Endothelial cell of umbilical vein (primary cell): ENCODE measurements at places on chromosomes 3 and 15. TPM values are rescaled to one million over a fixed set of nuclear protein-coding genes. Genes with fewer than 3 reads are reported as not detected.
A peak's percentile ranks its signal among the peaks of the same experiment; 100 is the strongest.

GRCh38 chr3:57956119-57956832, 51.9 kb upstream of the FLNB start:
- peak overlapping the region; percentile 74 for H3K27ac ChIP-seq
- H3K27me3 ChIP-seq: no peaks in the 10 kb centered on the region
- no peak overlapping the region for H3K4me3 ChIP-seq

GRCh38 chr3:134697830-134698689, 47.2 kb upstream of the KY start:
- H3K4me1 ChIP-seq: no peaks in the 10 kb centered on the region
- H3K4me3 ChIP-seq: no peak overlapping the region
- no peak overlapping the region for H3K27ac ChIP-seq
- H3K36me3 ChIP-seq: no peaks in the 10 kb centered on the region

- no peak overlapping the region for H3K27ac ChIP-seq
- DNase-seq: no peak
- peaks cover 8% of the 10 kb centered on the region for H3K36me3 ChIP-seq
Measured at GRCh38 chr3:146227486-146227885, 23.4 kb downstream of the PLSCR4 start.

DNA sequence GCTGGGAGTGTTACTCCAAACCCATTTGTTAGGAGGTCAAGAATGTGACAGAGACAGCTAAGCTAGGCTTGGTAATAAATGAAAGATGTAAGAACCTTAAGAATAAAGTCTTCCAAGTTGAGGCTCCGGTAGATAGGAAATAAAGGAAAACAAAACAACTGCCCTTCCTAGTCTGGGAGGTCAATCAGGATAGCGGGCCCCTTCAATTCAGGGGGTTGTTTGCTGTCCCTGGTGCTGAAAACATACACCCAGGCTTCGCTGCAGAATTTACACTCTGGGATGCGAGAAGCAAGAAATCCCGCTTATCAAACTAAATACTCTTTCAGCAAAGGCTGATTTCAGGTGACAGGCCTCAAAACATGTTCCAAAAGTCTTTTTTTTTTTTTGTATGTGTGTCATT, 393.4 kb downstream of the NTRK3 start:
- DNase-seq: no peak
- no peak overlapping the region for H3K27ac ChIP-seq
- no peak overlapping the region for H3K4me3 ChIP-seq
- H3K27me3 ChIP-seq: no peaks in the 10 kb centered on the region
- H3K4me1 ChIP-seq: no peaks in the 10 kb centered on the region
- no peaks in the 10 kb centered on the region for H3K36me3 ChIP-seq

DNA sequence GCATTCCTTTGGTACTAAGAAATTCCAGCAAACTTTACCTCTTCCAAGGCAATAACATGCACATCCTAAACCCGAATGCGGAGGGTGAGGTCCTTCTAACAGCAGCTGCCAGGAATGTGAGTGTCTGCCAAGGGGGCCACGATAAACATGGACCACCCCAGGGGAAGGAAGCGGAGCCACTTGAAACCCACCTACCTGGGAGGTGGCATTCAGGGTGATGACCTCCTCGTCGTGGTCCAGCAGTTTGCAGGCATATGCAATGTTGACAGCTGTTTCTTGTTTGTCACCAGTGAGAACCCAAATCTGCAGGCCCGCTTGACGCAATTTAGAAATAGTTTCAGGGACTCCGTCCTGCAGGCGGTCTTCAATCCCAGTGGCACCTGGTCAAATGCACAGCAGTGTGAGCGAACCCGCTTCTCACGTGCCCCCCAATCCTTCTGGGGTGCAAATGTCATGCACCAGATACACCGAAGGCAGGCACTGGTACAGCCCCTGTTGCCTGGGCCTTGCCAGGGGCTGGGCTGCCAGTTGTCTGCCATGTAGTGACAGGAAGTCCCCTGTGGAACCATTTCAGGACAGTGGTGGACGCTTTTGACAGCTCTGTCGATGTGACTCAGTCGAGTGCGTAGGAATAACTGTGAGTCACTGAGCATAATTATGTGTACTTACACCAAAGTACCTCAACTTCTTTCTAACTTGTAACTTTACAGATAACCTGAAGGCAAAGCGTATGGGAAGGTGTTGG, 161.2 kb downstream of the ATP10A start:
- H3K4me3 ChIP-seq: no peak overlapping the region
- no peaks in the 10 kb centered on the region for H3K27me3 ChIP-seq
- no peaks in the 10 kb centered on the region for H3K4me1 ChIP-seq
- DNase-seq: no peak

- H3K4me3 ChIP-seq: no peak overlapping the region
- DNase-seq: peak; percentile 24
- no peak overlapping the region for H3K27ac ChIP-seq
- no peaks in the 10 kb centered on the region for H3K27me3 ChIP-seq
- no peaks in the 10 kb centered on the region for H3K36me3 ChIP-seq
Measured at GRCh38 chr3:67564008-67564407, 90.4 kb downstream of the SUCLG2 start.

GRCh38 chr3:8070011-8070410, 431.6 kb upstream of the LMCD1 start:
- DNase-seq: no peak
- no peak overlapping the region for H3K27ac ChIP-seq
- H3K4me1 ChIP-seq: no peaks in the 10 kb centered on the region
- H3K36me3 ChIP-seq: no peaks in the 10 kb centered on the region

- H3K27me3 ChIP-seq: no peaks in the 10 kb centered on the region
- H3K4me1 ChIP-seq: no peaks in the 10 kb centered on the region
- H3K4me3 ChIP-seq: no peak overlapping the region
- no peak overlapping the region for H3K27ac ChIP-seq
Measured at GRCh38 chr3:54746722-54747121, 181.1 kb downstream of the LRTM1 start.

HRG gene
- not detected in 2 replicates for total RNA-seq

SELENOS gene
- 70.4 and 73.2 TPM in 2 replicates for total RNA-seq

CD86 gene
- total RNA-seq: not detected in 2 replicates
